ENCODE measurements at places on chromosomes 6 and 20.

DNA sequence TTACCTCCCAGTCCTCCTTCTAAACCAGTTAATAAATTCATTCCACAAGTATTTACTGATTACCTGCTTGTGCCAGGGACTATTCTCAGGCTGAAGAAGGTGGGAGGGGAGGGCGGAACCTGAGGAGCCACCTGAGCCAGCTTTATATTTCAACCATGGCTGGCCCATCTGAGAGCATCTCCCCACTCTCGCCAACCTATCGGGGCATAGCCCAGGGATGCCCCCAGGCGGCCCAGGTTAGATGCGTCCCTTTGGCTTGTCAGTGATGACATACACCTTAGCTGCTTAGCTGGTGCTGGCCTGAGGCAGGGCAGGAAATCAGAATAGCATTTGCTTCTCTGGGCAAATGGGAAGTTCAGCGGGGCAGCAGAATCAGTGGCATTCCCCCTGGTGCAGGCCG, 4.9 kb upstream of the AAR2 start:
- no peak for ATAC-seq

- no peak for ATAC-seq
Observed at GRCh38 chr6:28203201-28203600, 21.9 kb upstream of the ZSCAN9 start.

DNA sequence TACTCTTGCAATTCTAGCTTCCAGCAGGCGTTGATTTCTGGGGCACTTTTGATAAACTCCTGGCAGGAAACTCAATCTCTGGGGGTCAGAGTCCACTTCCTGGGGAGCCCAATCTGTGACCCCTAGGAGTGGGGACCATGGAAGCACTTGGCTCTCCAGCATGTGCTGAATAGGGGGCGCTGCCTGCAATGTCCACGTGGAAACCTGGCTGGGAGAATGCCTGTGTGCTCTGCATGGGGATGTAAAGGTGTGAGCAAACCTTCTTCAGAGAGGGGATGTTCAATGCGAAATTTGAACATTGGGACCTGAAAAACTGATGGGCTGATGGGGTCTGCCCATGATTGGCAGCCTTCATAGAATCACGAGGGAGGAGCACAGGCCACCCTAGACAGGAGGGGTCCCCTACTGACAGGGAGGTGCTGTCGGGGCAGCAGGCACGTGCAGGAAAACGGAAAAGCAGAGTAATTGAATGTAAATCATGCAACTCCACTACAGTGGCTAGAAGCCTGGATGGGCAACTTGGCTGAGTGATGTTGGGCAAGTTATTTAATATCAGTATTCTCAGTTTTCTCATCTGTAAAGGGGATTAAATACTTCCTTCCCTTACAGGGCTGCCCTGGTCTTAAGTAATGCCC, 47.8 kb downstream of the CEP43 start:
- no peak for ATAC-seq

GRCh38 chr20:32356622-32357374, 1.3 kb upstream of the ASXL1 start:
- ATAC-seq = no peak

DNA sequence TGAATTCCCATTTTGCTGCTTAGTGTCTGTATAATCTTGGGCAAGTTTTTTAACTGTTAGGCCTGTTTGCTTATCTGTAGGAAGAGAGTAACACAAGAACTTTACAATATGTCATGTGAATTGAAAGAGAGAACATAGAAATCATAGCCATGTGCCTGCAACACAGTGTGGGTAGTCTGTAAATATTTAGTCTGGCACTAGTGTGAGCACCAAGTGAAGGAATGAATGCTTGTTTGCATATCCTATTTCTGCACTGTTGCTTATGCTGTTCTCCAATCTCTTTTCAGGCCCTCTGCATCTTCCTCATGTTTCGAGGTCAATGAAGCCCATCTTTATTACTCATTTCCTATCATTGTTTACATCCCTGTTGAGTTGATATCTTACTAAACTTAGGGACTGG, 49.2 kb downstream of the CBFA2T2 start:
- peak; percentile 44 for ATAC-seq

Measured in SK-N-SH treated with all-trans-retinoic acid at 6 μM for 48 hours (cell line).